Transverse colon (tissue), 4 donors: ENCODE measurements at places on chromosomes 12 and 14.

- H3K27ac ChIP-seq, result no peak overlapping the region
- H3K27me3 ChIP-seq, result peaks cover 45% of the 10 kb centered on the region
- no peak for DNase-seq
- H3K36me3 ChIP-seq, result no peaks in the 10 kb centered on the region
- peaks cover 9% of the 10 kb centered on the region for H3K4me1 ChIP-seq
These were observed 57.9 kb downstream of the ANO6 start for GRCh38 chr12:45273717-45274271.

- H3K27ac ChIP-seq, result no peak overlapping the region
- H3K36me3 ChIP-seq, result no peaks in the 10 kb centered on the region
- peaks cover 4% of the 10 kb centered on the region for H3K27me3 ChIP-seq
- H3K4me1 ChIP-seq, result no peaks in the 10 kb centered on the region
- DNase-seq, result no peak
These were observed 34.1 kb downstream of the SLCO1A2 start for GRCh38 chr12:21300632-21301031.

- no peaks in the 10 kb centered on the region for H3K4me1 ChIP-seq
- DNase-seq, result no peak
- no peaks in the 10 kb centered on the region for H3K36me3 ChIP-seq
- no peak overlapping the region for H3K27ac ChIP-seq
These were observed 76.8 kb upstream of the LHX5 start for GRCh38 chr12:113548467-113548866.

DNA sequence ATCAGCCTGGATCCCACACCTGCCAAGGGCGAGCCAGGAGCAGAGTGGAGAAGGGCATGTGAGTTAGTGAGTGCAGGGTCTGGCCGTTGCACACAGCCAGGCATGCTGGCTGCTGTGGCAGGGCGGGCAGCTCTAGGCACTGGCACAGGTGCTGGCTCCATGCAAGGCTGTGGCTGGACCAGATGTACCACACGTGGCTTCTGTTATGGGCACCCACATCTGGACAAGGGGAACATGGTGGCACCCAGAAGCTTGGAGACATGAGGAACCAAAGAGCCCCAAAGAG lies 20.1 kb downstream of the SERPINA3 start:
- no peaks in the 10 kb centered on the region for H3K27me3 ChIP-seq
- H3K36me3 ChIP-seq, result no peaks in the 10 kb centered on the region
- H3K27ac ChIP-seq, result no peak overlapping the region
- DNase-seq, result no peak
- H3K4me3 ChIP-seq, result no peak overlapping the region

GRCh38 chr12:39619316-39619659 lies 315 bp downstream of the ABCD2 start:
- H3K4me1 ChIP-seq, result no peaks in the 10 kb centered on the region
- no peaks in the 10 kb centered on the region for H3K36me3 ChIP-seq
- H3K27ac ChIP-seq, result peak overlapping the region; percentile 83
- H3K4me3 ChIP-seq, result peak overlapping the region; percentile 52
- peak; percentile 15 for DNase-seq
- H3K27me3 ChIP-seq, result no peaks in the 10 kb centered on the region

DNA sequence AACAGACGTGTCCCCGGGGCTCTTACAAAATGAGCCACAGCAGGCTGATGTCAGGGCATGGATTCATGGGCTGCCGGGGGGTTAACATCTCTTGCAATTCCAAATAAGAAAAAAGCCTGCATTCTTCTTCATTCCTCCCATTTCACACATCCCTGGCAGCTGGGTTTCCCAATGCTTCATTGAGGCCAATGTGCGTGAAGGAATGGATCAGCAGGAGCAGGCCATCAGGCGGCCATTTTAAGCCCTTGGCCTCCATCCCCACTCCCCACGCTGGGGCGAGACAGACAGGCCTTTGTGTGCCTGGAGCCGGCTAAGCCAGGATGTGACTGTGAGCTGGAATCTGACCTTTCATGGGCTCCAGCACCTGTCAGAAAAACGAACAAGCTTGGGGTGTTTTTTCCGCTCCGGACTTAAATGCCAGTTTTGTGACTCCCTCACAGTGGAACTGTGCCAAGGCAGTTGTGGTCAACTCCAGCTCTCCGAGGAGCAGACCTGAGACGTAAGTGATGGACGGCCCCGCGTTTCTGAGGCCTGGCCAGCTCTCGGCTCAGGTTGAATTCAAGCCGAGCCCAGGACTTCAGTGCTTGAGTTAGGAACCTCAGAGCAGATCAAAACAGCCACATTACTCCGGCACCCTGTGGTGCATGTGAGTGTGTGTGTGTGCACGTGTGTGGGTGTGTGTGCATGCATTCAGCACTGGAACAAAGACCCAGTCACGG lies 133.1 kb downstream of the TMEM30B start:
- H3K36me3 ChIP-seq, result no peaks in the 10 kb centered on the region
- H3K27ac ChIP-seq, result no peak overlapping the region
- no peak for DNase-seq
- H3K4me1 ChIP-seq, result no peaks in the 10 kb centered on the region

- peaks cover 12% of the 10 kb centered on the region for H3K4me1 ChIP-seq
- no peak overlapping the region for H3K4me3 ChIP-seq
- H3K27ac ChIP-seq, result peak overlapping the region; percentile 51
- H3K36me3 ChIP-seq, result no peaks in the 10 kb centered on the region
- no peak for DNase-seq
These were observed 7.9 kb downstream of the C1S start for GRCh38 chr12:7068240-7068993.

DNA sequence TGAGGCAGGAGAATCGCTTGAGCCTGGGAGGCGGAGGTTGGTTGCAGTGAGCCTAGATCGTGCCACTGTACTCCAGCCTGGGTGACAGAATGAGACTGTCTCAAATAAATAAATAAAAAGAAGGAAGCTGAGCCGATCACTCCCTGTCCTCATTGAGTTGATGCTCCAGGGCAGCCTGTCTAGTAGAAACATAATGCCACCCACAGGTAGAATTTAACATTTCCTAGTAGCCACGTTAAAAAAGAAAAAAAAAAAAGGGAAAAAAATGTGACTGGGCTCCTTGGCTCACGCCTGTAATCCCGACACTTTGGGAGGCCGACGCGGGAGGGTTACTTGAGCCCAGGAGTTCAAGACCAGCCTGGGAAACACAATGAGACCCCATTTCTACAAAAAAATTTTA lies 135.7 kb downstream of the SCARB1 start:
- peak overlapping the region; percentile 39 for H3K27ac ChIP-seq
- H3K4me3 ChIP-seq, result no peak overlapping the region
- no peaks in the 10 kb centered on the region for H3K27me3 ChIP-seq
- no peak for DNase-seq
- peaks cover 6% of the 10 kb centered on the region for H3K4me1 ChIP-seq
- H3K36me3 ChIP-seq, result no peaks in the 10 kb centered on the region

GRCh38 chr14:101223127-101223526 lies 319.6 kb upstream of the RTL1 start:
- no peak for DNase-seq
- no peaks in the 10 kb centered on the region for H3K36me3 ChIP-seq
- no peak overlapping the region for H3K27ac ChIP-seq
- H3K4me3 ChIP-seq, result no peak overlapping the region
- H3K27me3 ChIP-seq, result no peaks in the 10 kb centered on the region
- H3K4me1 ChIP-seq, result peaks cover 8% of the 10 kb centered on the region

DNA sequence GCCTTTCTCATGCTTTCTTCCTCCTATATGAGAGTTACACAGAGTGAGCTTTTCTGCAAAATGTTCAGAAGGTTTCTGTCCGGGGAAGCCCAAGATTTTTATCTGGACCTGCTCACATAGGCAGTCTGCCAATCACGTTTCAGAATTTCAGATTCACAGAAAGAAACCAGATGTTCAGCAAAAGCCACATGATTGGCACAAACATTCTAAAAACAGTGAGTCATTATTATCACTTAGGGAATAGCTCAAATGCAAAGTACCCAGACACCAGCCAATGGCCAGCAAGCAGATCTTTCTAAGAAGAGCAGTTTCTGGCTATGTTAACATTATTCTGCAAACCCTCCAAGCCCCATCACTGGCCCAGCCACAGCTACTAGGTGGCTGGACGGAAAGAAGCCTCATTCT lies 1558.5 kb upstream of the TMEM132C start:
- H3K27me3 ChIP-seq, result no peaks in the 10 kb centered on the region
- no peaks in the 10 kb centered on the region for H3K36me3 ChIP-seq
- no peak for DNase-seq

DNA sequence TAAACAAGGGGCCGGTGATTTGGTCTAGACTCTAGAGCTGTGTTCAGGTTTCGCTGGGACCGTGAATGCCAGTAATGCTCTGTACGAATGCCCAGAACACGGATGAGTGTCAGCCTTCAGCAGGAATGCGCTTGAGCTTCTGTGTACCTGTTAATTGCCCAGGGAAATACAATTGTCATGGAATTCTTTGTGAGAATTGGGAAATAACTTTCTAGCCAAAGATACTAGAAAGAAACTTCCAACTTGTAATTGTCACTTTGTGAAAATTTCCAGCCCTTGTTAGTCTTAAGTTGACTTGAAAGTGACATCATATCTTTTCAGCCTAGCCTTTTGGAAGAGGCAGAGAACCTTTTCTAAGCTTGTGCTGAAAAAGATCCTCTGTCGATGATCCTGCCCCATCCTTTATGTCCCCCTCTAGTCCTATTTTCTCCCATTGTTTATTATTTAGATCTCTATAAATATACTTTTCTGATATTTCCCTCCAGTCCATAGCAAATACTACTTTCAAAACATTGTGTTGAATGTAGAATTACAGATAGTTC lies 2.7 kb downstream of the CHST11 start:
- peaks cover 3% of the 10 kb centered on the region for H3K4me1 ChIP-seq
- no peak for DNase-seq
- peak overlapping the region; percentile 55 for H3K4me3 ChIP-seq

DNA sequence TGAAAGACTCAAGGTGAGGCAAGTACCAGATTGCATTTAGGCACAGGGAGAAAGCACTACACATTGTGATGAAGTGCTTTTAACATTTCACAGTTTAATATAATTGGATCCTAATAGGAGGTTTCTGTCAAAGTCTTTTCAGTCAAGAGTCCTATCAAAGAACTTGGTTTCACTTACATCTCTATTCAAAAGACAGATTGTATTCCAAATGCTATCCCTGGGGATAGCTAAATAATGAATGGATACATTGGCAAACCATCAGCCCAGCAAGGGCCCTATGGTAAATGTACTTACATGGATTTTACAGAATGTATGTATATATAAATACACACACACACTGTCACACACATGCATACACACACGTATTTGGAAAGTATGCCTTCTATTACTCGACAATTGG lies 655.5 kb upstream of the FLRT2 start:
- H3K4me3 ChIP-seq, result no peak overlapping the region
- H3K36me3 ChIP-seq, result no peaks in the 10 kb centered on the region
- H3K27ac ChIP-seq, result no peak overlapping the region

DNA sequence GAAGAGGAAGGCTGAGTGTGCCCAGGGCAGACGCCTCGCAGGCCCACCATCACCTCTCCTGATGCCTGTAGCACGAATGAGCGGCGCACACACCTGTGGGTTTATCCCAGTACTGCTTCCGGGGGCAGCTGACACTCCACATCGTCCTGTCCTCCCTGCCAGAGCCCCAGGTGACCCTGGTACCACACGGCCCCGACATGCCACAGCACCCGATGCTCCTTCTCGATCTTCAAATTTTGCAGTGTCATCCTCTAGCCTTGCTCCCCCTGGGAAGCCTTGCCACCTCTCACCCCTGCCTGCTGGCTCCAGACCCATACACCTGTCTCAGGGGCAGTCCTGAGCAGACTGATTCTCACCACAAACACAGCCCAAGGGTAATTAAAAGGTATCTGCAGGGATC lies 40.6 kb downstream of the ANO2 start:
- no peak overlapping the region for H3K4me3 ChIP-seq
- H3K27ac ChIP-seq, result no peak overlapping the region
- DNase-seq, result no peak
- no peaks in the 10 kb centered on the region for H3K36me3 ChIP-seq

- peak; percentile 50 for DNase-seq
- peak overlapping the region; percentile 97 for H3K27ac ChIP-seq
- peak overlapping the region; percentile 80 for H3K4me3 ChIP-seq
These were observed 802 bp downstream of the SUSD6 start for GRCh38 chr14:69612014-69612782.

GRCh38 chr12:96077081-96077480 lies 41.7 kb upstream of the LTA4H start:
- DNase-seq, result no peak
- no peaks in the 10 kb centered on the region for H3K4me1 ChIP-seq
- H3K27ac ChIP-seq, result no peak overlapping the region
- H3K4me3 ChIP-seq, result no peak overlapping the region
- no peaks in the 10 kb centered on the region for H3K36me3 ChIP-seq
- H3K27me3 ChIP-seq, result no peaks in the 10 kb centered on the region

- H3K27ac ChIP-seq, result peak overlapping the region; percentile 25
- DNase-seq, result peak; percentile 23
- no peak overlapping the region for H3K4me3 ChIP-seq
- no peaks in the 10 kb centered on the region for H3K36me3 ChIP-seq
- no peaks in the 10 kb centered on the region for H3K27me3 ChIP-seq
- peaks cover 4% of the 10 kb centered on the region for H3K4me1 ChIP-seq
These were observed 466.0 kb downstream of the RAD51B start for GRCh38 chr14:68285421-68286179.

DNA sequence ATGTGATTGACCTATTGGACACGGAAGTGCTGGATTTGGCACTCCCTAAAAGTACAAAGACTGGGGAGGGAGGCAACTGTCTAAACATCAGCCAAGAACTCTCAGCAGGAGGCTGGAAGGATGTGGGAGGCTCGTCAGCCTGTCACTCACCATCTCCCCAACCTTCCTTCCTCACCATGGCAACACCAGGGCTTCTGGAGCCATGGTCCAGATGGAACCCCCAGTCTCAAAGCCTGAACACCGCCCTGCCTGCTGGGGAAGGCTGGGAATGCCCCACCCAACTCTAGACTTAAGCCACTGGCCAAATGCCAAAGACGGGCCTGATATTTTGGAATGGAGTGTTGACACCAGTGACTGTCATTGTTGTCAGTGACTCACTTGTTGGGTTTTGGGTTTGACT lies 55.3 kb downstream of the GALNT16 start:
- no peak for DNase-seq
- H3K4me3 ChIP-seq, result no peak overlapping the region
- no peak overlapping the region for H3K27ac ChIP-seq
- no peaks in the 10 kb centered on the region for H3K36me3 ChIP-seq
- H3K27me3 ChIP-seq, result no peaks in the 10 kb centered on the region

GRCh38 chr12:123050913-123051312 lies 70.4 kb downstream of the ARL6IP4 start:
- no peaks in the 10 kb centered on the region for H3K27me3 ChIP-seq
- H3K27ac ChIP-seq, result peak overlapping the region; percentile 75
- DNase-seq, result no peak
- no peaks in the 10 kb centered on the region for H3K36me3 ChIP-seq
- peaks cover 12% of the 10 kb centered on the region for H3K4me1 ChIP-seq

- no peaks in the 10 kb centered on the region for H3K4me1 ChIP-seq
- no peak for DNase-seq
- no peak overlapping the region for H3K27ac ChIP-seq
- H3K4me3 ChIP-seq, result no peak overlapping the region
- H3K27me3 ChIP-seq, result no peaks in the 10 kb centered on the region
- no peaks in the 10 kb centered on the region for H3K36me3 ChIP-seq
These were observed 70.4 kb downstream of the TBK1 start for GRCh38 chr12:64522316-64522715.

- H3K4me1 ChIP-seq, result no peaks in the 10 kb centered on the region
- no peak overlapping the region for H3K27ac ChIP-seq
- no peak overlapping the region for H3K4me3 ChIP-seq
These were observed 140.5 kb downstream of the SLC16A7 start for GRCh38 chr12:59736359-59736758.
